ENCODE measurements at places on chromosomes 11 and 22. TPM values are rescaled to one million over a fixed set of nuclear protein-coding genes. Genes with fewer than 3 reads are reported as not detected.

The SHISA8 gene
- total RNA-seq: 2.3 TPM

The NOX4 gene
- total RNA-seq: not detected

- DNase-seq: no peak
- peaks cover 2% of the 10 kb centered on the region for H3K27me3 ChIP-seq
- no peak overlapping the region for H3K4me3 ChIP-seq
Observed at GRCh38 chr11:125945011-125945796, 640 bp upstream of the VSIG10L2 start.

GRCh38 chr22:46966846-46967245 lies 204.4 kb downstream of the TBC1D22A start:
- H3K27ac ChIP-seq: no peak overlapping the region
- no peak overlapping the region for H3K4me3 ChIP-seq
- no peaks in the 10 kb centered on the region for H3K27me3 ChIP-seq
- DNase-seq: no peak
- peaks cover 4% of the 10 kb centered on the region for H3K36me3 ChIP-seq

DNA sequence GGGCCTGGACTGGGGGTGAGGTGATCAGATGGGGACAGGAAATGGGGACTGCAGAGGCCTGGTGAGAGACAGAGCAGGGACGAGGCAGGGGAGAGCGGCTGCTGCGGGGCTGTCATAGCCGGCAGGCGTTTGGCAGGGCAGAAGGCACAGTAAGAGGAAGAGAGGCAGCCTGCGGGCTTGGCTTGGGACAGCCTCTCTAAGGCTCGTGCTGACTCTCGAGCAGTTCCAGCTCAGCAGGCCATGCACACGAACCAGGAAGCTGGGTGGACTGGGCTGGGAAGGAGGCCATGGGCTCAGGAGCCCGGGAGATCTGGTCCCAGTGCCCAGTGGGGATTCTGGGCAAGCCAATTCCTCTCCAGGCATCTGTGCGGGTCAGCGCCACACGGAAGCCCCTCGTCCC lies 19.6 kb upstream of the EIF3D start:
- H3K36me3 ChIP-seq: no peaks in the 10 kb centered on the region
- H3K27me3 ChIP-seq: peaks cover 23% of the 10 kb centered on the region
- DNase-seq: no peak

DNA sequence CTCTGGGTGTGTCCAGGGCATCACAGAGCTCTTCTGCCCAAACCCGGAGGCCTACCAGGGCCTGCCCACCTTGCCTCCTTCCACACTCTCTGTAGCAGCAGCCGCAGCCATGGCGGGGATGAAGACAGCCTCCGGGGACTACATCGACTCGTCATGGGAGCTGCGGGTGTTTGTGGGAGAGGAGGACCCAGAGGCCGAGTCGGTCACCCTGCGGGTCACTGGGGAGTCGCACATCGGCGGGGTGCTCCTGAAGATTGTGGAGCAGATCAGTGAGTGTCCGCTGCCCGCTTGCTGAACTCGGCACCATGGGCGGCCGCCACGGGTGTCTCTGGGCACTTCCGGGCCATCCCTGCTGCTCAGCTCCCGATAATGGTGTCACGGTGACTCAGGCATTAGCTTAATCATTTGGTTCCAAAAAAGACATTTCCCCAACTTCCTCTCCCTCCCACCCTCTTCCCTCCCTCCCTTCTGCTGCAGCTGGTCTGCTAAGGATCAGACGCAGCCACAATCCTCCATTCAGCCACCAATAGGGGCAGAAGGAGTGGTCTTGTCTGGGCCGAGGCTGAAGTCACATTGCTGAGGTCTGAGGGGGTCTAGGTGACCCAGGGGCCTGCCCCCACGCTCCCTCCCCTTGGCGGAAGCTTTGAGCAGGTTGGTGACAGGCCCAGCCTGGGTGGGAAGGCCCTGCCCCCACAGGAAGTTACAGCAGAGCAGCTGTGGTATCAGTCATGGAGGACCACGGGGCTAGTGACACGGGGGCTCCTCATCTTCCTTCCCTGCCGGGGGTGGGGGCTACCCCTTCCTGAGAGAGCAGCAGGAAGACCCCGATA lies 950 bp downstream of the FERMT3 start:
- peak overlapping the region; percentile 97 for H3K27ac ChIP-seq
- H3K4me3 ChIP-seq: peak overlapping the region; percentile 92
- H3K27me3 ChIP-seq: no peaks in the 10 kb centered on the region
- peaks cover 75% of the 10 kb centered on the region for H3K36me3 ChIP-seq

DNA sequence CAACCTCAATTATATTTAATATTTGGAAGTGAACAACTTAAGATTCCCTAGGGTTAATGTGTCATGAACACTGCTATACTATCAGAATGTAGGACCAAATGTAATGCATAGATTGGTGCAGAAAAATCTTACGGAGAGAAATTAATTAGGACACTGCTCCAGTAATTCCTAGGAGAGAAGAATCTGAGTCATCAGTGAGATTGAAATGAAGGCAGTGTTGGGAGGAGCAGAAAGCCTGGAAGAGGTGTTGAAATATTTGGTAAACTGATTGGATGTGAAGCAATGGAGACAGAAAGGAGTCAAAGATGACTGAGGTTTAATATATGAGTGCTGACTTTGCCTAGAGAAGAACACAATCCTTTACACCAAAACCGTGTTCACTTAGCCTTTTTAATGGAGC lies 836.0 kb downstream of the FAM181B start:
- no peak overlapping the region for H3K27ac ChIP-seq
- H3K4me1 ChIP-seq: no peaks in the 10 kb centered on the region

All from activated CD8-positive, alpha-beta T cell treated with anti-CD3 and anti-CD28 coated beads for 36 hours (primary cell).